ENCODE measurements at places on chromosomes 5 and 9.

- DNase-seq: no peak
These were observed 17.5 kb downstream of the CAMK4 start for GRCh38 chr5:111241696-111242095.

GRCh38 chr5:148436029-148436428, 52.3 kb downstream of the FBXO38 start:
- no peak for DNase-seq

DNA sequence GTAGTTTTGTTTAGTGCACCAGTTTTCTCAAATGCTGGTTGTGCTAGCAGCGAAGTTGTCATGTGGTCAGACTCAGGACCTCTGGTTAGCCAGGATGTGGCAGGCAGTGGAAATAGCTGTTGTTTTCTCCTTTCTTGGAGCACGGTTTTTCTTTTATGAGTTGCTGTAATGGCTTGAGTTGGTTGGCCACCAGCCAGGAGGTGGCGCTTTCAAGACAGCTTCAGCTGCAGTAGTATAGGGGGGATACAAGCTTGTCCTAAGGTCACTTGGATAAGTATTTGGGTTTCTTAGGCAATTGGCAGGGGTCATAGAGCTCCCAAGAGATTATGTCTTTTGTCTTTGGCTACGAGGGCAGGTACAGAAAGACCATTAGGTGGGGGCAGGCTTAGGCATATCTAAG, 274.2 kb upstream of the TARS1 start:
- DNase-seq: no peak

DNA sequence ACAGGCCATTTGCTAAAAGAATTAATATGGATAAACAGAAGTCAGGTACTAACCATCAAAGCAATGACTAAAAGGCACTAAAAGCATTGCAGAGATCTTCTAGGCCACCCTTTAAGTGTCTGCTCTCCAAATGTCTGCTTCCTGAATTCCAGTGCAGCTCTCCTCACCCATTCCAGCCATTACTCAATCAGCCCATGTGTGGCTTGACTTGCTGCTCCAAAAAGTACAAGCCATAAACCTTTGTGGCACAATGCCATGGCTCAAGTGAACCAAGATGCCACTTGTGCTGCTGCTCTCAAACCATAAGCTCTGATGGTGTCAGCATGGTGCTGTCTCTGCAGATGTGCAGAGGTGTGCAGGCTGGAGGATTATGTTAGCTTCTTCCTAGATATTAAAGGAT, 290.2 kb upstream of the POU5F2 start:
- DNase-seq: no peak

DNA sequence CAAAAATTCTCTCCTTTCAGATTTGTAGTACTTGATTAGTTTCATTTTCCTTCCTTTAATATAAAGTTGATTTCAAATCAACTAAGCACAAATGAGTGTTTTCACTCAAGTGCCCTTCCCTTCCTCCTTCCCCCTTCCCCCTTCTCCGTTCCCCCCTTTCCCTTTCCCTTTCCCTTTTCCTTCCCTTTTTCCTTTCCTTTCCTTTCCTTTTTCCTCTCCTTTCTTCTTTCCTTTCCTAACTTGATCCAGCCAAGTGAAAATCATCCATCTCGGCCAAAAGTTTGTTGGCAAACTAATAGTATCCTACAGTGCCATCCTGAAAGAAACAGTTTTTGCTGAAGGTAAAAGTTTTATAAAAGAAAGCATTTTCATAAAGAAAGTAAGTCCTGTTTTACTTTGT, 85.3 kb upstream of the CD180 start:
- no peak for DNase-seq

GRCh38 chr9:4575997-4576396, 85.7 kb downstream of the SLC1A1 start:
- no peak for DNase-seq

DNA sequence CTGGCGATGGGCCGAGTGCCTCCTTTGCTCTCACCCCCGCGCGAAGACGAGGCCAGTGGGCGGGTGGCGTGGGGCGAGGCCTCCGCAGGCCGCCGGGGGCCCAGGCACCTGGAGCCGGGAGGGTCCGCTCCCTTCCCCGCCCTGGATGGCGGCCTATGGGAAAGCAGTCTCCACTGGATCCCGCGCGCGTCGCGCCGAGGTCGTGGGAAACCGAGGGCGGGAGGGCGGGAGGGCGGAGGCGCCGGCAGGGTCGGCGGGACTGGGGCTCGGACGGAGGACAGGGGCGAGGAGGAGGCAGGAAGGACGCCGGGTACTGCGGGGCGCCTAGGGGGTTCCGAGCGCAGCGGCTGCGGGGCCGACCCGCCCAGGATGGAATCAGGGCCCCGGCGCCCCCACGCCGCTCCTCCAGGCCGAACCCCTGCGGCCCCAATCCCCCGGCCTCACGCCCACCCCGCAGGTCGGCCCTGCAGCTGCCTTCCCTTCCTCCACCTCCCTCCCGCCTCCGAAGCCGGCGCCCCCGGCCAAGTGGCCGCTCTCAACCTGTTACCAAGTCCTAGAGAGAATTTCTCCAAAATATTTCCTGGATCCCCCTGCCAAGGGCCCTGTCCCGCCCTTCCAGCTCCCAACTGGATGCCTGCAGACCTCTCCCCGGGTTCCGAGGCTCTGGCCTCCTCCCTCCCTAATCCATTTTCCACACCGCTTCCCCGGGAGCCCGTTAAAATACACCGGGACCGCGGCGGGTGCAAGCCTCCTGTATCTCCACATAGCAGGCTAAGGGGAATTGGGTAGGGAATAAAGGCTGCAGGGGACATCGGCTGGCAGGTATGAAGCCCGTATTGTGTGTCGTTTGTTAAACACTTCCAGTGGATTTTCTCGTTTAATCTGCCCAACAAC, 146.3 kb downstream of the ERCC6L2 start:
- DNase-seq: no peak

GRCh38 chr9:127680846-127681245, 25.9 kb upstream of the CFAP157 start:
- DNase-seq: no peak

All from gastrocnemius medialis (tissue), 4 donors.